ENCODE measurements at places on chromosomes 16 and 17.

DNA sequence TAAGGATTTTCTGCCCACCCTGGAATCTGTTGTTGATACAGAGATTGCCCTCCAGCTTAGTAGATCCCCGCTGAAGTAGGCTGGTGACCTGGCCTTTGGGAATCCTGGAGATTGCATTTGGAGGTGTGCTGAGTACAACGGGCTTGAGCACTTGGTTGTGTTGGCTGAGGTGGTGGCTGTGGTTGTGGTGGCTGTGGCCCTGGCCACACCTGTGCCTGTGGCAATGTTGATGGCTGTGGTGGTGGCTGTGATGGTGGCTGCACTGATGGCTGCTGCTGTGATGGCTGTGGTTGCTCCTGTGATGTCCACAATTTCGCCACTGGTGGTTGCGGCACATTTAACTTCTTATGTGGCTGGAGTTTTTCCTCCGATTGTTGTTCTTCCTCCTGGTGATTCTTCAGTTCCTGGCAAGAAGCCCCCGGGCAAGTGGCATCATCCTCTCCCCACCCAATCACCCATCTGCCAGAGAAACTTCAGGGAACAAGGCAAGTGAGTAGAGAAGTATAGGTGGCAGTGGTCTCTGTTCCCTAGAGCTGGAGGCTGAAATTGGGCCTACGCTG is 4.2 kb downstream of the CCDC200 start:
- DNase-seq: no peak

GRCh38 chr17:81186203-81186602 is 20.2 kb upstream of the AATK start:
- no peak for DNase-seq

GRCh38 chr17:80787881-80788280 is 203.8 kb upstream of the CHMP6 start:
- DNase-seq: no peak

- DNase-seq: no peak
These were observed 70.7 kb downstream of the RBFOX3 start for GRCh38 chr17:79539944-79540705.

GRCh38 chr16:1037394-1038257 is 34.9 kb upstream of the SSTR5 start:
- DNase-seq: no peak

DNA sequence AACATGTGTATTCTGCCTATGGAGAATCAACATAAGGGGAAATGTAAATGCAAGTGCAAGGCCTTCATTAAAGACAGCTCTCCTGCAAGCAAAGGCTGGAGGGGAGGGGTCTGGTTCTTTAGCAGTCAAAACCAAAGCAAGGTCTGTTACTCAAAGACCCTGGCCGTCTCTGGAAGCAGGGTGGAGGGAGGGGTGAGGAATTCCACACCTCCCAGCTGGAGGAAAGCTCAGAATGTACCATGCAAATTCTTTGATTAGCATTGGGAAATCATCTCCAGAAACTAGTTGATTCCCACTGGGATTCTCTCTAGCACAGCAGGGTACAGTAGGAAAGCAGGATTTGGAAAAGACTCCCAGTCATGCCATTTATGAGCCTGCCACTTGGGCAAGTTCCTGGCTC is 77.3 kb upstream of the ASIC2 start:
- no peak for DNase-seq

- DNase-seq: no peak
These were observed 81.5 kb upstream of the TRAP1 start for GRCh38 chr16:3798838-3799237.

DNA sequence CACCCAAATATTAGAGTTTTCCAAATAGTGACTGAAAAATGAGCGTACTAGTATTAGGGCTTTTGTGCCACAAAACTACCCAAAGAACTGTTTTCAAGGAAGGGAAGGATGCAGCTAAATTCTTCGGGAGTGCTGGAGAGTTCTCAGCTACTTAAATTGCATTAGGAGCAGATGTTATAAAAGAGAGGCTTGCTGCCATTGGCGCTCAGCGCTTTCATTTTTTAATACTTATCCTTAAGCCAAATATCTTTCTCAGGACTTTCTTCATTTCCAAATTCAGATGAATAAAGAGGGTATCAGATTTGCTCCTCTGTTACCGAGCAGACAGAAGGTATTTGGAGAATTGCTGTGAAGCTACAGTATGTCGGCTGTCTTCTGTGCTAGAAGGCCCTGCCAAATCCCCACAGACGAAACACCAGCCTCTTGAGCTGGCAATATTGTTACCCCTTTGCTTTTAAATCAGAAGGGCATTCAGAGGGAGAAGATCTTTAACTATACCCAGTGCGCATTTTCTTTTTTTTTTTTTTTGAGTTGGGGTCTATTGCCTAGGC is 47.2 kb upstream of the CLEC18A start:
- DNase-seq: no peak

- DNase-seq: no peak
These were observed 109.8 kb downstream of the CDK5R1 start for GRCh38 chr17:32596628-32597027.

- DNase-seq: no peak
These were observed 708.0 kb upstream of the SOX9 start for GRCh38 chr17:71412803-71413202.

- DNase-seq: no peak
These were observed 3.8 kb upstream of the TBKBP1 start for GRCh38 chr17:47690121-47690520.

DNA sequence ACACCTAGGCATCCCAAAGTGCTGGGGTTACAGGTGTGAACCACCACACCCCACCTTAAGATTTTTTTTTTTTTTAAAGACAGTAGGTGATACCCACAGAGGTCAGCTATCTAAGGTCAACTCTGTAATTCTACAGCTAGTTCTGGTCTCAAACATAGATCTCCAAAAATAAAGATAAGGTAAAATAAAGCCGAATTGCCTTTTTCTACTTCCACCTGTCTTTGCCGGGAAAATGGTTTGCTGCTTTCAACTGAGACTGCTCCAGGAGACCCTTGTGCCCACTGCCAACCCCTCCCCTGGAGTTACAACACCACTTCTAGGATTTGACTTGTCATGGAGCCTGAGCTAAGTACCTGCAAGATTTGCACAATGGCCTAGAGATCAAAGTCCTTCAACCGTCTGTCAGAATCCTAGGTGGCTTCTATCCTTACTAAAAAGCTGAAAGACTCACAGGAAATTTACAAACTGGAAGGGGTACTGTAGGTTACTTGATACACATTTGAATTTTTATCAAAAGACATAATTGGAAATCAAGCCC is 4.7 kb upstream of the CNOT1 start:
- DNase-seq: no peak

GRCh38 chr17:8274816-8275215 is 13.7 kb upstream of the RANGRF start:
- DNase-seq: no peak

- DNase-seq: no peak
These were observed 12.0 kb upstream of the RPL13 start for GRCh38 chr16:89548344-89549006.

DNA sequence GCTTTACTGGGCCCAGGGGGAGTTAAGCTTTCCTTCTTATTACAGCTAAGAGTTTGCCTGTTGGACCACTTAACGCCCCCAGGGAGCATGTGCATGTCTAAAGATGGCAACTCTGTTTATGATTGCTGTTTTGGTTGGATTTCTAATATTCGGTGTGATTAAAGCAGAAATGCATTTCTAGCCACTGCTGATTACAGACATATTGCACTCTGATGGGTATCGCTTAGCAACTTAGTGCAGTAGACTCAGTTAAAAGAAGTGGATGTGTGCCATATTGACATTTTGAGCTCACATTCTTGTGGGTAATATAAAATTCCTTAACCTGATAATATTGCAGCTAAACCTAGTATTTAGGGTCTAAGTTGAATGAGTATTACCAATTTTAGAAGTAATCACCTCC is 4.2 kb downstream of the NF1 start:
- no peak for DNase-seq

GRCh38 chr17:57256708-57257112 is 387 bp downstream of the MSI2 start:
- peak; percentile 42 for DNase-seq

DNA sequence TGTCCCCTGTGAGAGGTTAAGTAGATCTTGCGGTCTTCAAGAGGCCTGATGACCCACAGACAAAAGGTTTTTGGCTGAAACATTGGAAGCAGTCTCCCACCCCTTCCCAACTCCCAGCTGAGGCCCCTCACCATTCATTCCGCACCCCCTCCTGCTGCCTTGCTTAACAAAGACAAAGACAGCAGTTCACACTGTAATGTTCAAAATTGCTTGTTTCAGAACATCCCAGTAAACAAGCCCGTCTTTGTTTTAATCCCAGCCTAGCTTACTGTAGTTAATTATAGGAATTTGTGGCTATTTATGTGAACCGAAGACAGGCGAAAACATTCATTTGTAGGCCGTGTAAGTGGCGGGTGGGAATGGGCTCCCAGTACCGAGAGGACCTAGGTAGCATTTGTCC is 55.7 kb downstream of the IRX5 start:
- DNase-seq: no peak

- DNase-seq: no peak
These were observed 185.1 kb downstream of the CDK5R1 start for GRCh38 chr17:32671896-32672295.

DNA sequence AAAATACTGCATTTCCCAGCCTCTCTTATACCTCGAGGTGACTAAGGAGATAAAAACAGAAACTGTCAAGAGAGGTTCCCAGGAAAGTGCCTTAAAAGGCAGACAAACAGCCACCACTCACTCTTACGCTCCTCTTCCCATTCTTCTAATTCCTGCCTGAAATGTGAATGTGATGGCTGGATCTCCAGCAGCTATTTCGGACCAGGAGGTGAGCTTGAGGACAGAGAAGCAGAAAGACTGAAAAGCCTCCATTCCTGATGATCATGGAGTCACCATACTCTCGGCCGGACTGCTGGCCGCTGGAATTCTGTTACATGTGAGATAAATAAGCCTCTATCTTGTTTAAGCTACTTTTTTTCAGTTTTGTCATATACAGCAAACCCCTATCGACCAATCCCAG is 41.4 kb upstream of the ABR start:
- no peak for DNase-seq

GRCh38 chr17:2137342-2138098 is 82.6 kb downstream of the HIC1 start:
- DNase-seq: no peak

GRCh38 chr17:55692276-55692675 is 30.4 kb downstream of the TMEM100 start:
- DNase-seq: no peak

DNA sequence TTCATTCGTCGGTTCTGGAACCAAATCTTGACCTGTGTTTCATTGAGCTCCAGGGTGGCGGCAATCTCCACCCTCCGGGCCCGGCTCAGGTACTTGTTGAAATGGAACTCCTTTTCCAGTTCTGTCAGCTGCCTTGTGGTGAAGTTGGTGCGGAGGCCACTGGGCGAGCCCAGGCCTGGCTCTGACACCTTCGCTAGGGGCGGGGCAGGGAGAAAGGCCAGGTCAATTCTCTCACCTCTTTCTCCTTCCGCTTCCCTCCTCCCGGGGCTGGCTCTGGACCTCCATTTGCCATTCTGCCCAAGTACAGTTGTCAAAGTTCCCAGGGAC is 1.2 kb downstream of the HOXB1 start:
- no peak for DNase-seq

GRCh38 chr17:74201250-74201649 is 2.2 kb upstream of the RPL38 start:
- DNase-seq: no peak

DNA sequence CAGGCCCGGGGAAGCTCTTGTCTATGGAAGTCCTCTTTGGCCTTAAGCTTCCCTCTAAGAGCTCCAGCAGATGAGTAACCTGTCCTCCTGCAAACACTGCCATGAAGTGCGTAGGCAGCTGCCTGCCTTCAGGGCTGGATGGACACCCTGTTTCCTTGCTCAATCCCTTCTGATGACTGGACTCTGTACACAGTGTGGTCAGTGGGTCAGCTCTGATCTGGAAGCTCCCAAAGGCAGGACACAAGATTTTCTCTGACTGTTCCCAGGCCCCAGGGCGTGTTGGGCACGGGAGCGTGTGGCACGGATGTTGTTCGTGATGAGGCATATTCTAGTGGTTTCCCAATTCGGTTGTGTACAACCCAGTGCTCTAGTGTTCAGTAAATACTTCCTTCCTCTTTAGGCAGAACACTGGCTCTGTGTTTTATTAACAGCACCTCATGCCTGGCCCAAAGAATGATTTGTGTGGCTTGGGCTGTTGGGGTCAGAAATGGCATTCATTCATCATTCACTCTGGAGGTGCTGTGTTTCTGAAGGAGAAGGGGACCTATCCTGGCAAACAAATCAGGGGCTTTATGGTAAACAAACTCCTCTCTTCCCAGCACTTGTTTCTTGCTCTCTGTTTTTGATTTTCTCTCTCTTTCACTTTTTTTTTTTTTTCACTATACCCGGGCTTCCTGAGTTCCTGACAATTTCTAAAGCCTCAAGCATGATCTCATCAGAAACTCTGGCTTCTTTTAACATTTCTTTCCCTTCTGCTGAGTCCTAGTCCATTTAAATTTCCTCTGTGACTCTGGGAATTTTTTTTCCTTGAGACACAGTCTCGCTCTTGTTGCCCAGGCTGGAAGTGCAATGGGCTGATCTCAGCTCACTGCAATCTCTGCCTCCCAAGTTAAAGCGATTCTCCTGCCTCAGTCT is 12.0 kb upstream of the RNF157 start:
- no peak for DNase-seq

- DNase-seq: no peak
These were observed 11.9 kb downstream of the MAPT start for GRCh38 chr17:45906237-45906636.

GRCh38 chr17:82225368-82226029 is 3.3 kb upstream of the SLC16A3 start:
- no peak for DNase-seq

DNA sequence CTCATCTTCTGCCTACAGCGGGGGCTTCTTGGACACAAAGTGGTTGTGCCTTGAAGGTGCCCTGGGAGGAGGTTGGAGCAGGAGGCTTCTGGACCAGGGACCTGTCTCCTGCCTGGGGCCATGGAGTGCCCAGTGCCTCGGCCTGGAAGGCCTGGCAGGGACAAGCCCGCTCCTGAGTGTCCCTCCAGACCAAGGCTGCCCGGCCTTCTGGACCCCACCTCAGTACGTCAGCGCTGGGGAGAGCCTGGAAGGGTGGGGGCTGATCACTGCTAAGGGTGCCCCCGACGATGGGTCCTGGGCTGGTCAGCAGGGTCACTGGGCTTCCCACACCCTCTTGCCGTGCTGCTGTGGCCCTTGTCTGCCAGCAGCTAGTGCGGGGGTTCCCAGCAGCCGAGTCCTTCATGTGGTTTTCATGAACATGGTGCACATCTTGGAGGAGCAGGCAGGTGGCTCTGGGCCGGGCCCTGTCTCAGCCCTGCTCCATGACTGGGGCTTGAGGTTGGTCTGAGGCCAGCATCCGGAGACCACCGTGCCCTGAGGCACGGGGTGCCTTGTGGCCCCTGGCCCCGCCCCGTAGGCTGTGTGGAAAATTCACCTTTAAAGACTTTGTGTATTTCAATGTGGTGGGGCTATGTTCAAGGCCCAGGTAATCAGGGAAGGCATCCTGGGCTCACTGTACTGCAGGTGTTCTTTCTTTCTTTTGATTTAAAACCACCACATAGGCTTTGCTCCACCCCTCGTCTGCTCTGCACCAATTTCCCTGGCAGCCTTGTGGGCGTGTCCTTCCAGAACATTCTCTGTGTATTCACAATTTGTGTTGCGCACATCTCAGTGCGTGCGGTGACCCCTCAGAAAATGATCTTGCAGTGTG is 22.4 kb downstream of the MGRN1 start:
- no peak for DNase-seq

GRCh38 chr17:59373882-59374495 is 42.5 kb downstream of the YPEL2 start:
- no peak for DNase-seq

GRCh38 chr17:19386051-19386929 is 700 bp downstream of the MFAP4 start:
- DNase-seq: no peak

- DNase-seq: no peak
These were observed 623 bp downstream of the MBTPS1 start for GRCh38 chr16:84115919-84116719.

GRCh38 chr17:57505841-57506773 is 239.0 kb downstream of the CCDC182 start:
- DNase-seq: no peak

Data from stimulated activated CD4-positive, alpha-beta T cell treated with anti-CD3 and anti-CD28 coated beads, Interleukin-12 subunit alpha, Interleukin-12 subunit beta, amount 100 ng/mL, for 4 hours (primary cell).